ENCODE measurements at places on chromosomes 2 and 18.
A peak's percentile ranks its signal among the peaks of the same experiment; 100 is the strongest.

- no peak for DNase-seq
Measured at GRCh38 chr2:52253416-52253980, 1221.6 kb upstream of the NRXN1 start.

DNA sequence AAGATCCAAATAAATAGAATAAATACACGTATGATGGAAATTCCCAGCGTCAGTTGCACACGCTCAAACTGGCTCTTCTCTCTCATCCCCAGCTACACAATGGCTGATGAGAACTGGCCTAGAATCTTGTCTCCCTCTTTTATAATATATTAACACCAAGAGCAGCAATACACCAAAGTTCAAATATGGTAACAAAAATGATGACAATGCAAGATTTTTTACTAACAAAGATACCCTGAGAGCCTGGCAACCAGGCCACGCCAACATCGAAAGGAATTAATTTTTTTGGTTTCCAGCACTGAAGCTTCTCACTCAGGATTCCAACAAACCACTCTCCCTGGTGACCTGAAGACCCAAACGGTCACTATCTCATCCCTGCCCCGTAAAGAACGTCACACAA lies 302.7 kb upstream of the ID2 start:
- no peak for DNase-seq

GRCh38 chr2:104880076-104880475 lies 26.2 kb downstream of the POU3F3 start:
- DNase-seq = no peak

DNA sequence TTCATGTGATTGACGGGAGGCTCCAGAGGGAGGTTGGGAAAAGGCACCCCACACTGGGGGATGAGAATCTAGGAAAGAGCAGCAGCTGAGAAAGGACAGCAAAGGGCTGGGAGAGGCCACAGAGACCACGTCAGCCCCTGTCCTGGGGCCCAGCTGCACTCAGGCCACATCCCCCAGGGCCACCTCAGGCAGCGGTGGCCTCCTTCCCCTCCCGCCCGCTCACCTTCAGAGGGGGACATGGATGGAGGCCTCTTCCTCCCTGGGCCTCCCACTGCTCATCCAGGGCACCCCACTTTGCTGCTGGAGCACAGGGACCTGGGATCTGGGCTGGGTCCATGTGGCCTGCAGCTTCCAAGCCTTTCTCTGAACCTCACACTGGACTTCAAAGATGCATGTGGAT lies 199.8 kb upstream of the HDAC4 start:
- no peak for DNase-seq

DNA sequence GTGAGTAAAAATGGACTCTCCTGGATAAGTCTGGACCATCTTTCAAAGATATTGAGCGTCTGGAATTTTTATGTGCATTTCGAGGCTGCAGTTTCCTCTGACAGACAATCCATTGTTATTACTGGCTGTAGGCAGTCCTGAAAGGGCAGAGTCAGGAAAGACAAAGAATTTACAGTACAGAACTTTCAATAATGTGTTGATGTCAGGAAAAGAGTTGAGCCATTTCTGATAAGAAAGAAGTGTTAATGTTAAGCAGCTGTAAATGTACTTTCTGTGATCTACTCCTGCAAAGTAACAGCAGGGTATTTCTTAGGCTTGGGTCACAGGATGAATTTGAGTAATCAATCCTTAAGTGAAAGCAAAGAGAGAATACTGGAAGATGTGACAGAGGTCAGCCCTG lies 29.8 kb downstream of the TSPYL6 start:
- DNase-seq = peak; percentile 92

Measured in pons (tissue), 1 donor.